ENCODE measurements at places on chromosomes 6 and 20. TPM values are rescaled to one million over a fixed set of nuclear protein-coding genes. Genes with fewer than 3 reads are reported as not detected.

The GRM1 gene
- polyA plus RNA-seq = 0.44 TPM

DNA sequence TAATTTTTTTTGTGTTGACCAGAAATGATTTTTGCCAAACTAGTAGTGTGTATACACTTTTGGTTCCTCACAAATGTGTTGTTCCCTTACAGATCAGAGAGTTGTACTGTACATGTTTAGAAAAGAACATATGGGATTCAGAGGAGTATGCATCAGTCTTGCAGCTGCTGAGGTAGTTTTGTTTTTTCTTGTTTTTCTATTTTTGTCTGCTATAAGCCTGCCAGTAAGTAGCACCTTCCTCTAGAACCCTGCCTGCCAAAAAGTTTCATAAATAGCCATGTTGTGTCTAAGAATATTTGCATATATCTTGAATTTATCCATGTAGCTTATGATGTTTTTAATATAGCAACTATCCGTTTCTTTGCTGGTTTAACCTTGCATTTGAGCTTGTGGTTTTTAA, 46.4 kb downstream of the ORC3 start:
- peak; percentile 74 for DNase-seq

DNA sequence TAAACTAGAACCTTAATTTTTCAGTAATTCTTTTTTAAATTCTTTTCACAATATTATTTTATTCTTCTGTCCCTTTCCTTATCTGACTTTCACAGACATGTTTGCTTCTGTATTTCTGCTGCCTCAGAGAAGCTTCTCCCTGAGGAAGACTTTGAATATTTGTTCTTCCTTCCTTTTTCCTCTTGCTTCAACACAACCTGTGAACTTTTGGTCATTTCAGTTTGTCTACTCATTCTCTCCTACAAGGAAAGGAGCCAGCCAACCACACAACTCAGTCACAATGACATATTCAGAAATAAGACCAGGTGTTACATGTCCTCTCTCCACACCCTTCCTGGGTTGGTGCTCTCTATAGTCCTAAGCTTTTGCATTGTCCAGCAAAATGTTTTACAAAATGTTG, 310.4 kb downstream of the TFAP2B start:
- DNase-seq = no peak

- no peak for DNase-seq
These were observed 5.1 kb downstream of the PNRC1 start for GRCh38 chr6:89085409-89086205.

DNA sequence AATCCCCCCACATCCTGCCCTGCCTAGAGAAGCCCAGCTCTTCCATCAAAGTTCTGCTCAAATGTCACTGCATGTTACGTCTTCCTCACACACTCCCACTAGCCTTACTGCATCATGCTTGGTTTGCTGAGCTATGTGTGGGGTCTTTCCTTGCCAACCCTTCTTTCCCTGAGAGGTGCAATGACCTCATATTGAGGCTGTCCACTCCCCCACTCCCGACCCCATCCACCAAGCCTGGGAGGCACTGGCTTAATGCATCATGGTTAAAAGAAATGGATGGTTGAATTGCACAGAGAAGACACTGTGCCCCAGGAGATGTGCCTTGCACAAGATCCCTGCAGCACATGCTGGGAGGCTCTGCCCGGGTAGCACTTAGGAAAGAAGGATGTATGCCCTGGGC, 7.7 kb upstream of the IRF4 start:
- no peak for DNase-seq

- no peak for DNase-seq
These were observed 205.1 kb upstream of the RUNX2 start for GRCh38 chr6:45123023-45123422.

GRCh38 chr6:106739387-106739786, 110.0 kb downstream of the QRSL1 start:
- DNase-seq = peak; percentile 61

DNA sequence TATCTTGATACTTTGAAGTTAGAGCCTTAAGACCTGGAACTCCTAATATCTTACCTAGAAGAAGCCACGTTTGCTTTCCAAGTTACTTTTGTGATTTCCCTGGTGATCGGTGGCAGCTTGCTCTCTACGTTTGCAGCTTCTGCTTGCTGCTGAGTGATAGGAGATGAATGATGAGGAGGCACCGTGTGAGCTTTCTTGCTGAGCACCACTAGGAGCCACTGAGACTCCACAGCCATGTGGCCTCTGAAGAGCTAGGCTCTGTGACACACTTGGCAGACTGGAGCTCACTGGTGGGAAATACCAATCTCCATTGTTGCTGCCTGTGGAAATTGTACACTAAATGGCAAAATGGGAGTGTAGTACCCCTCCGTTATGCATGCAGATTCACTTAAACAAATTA, 161.8 kb downstream of the IBTK start:
- DNase-seq = no peak

DNA sequence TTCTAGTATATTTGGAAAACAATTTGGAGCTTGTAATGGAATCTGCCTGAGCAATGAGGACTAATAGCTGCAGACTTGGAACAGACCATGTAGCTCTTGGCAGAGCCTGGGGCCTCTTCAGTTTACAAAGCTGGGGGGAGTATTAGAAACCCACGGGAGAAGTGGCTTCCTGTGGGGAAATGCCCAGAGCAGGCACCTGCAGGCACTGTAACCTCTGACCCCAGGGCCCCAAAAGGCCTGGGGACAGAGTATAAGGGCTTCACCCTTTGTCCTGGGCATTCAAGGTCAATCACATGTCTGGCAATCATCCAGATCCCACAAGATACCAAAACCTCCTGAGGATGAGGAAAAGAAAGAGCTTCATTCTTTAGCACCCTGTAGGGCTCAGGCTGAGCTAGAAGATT, 19.4 kb downstream of the PKIG start:
- DNase-seq = no peak

- DNase-seq = no peak
These were observed 23.7 kb upstream of the ZC3H12D start for GRCh38 chr6:149508485-149508884.

Measured in brain (organoid and tissue), 16 donors.